ENCODE measurements at places on chromosomes 11 and 22.

- DNase-seq = no peak
These were observed 33.4 kb downstream of the SIK2 start for GRCh38 chr11:111635706-111636045.

DNA sequence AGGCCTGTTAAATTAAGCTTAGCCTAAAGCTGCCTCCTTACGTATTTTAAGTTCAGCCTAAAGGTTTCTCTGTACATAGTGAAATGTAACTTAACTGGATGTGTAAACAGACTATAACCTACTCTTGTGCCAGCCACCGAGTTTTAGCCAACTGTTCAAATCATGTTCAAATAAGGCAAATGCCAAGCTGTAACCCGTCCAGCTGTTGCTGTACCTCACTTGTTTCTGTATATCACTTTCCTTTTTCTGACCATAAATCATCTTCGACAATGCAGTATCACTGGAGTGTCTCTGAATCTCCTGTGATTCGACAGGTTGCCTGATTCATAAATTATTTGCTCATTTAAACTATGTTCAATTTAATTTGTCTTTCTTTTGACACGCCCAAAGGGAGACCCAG lies 4.0 kb upstream of the PLAAT5 start:
- DNase-seq = no peak

GRCh38 chr11:106156290-106156937 lies 79.0 kb downstream of the AASDHPPT start:
- DNase-seq = no peak

- no peak for DNase-seq
These were observed 55.1 kb downstream of the DLG2 start for GRCh38 chr11:85572056-85572455.

GRCh38 chr22:23157560-23158515 lies 12.6 kb downstream of the RAB36 start:
- DNase-seq = no peak

DNA sequence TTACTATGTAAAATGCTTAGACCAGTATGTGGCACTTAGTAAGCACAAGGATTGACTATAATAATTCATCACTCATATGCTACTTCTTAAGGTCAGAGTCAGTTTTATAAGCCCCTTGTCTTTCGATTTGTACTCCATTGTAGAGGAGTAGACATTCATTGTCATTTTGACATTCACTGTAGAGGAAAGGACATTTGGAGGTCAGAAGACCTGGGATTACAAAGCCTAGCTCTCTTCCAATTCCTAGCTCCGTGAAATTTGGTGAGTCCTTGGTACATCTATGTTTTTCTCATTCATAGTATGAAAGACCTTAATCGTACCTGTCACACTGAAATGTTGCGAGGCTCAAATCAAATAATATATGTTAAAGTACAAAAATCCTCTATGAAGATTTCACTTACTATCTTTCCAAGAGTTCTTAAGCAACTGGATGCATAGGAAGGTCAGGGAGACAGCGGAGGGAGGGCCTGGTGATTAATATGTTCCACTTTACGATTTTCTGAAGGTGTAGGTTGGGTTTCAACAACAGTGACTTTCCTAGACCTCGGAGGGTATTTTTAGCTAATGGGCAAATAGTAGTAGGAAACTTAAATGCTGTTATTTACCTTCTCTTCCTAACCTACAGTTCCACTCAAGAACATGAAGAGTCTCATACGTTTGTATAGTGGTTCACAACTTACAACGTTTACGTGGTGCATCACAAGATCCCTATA lies 1.4 kb upstream of the EMSY start:
- DNase-seq = no peak

- no peak for DNase-seq
These were observed 421.8 kb downstream of the NTM start for GRCh38 chr11:131792243-131792642.

GRCh38 chr22:19654338-19654987 lies 59.8 kb upstream of the SEPTIN5 start:
- no peak for DNase-seq
